ENCODE measurements at places on chromosomes 12 and 14. TPM values are rescaled to one million over a fixed set of nuclear protein-coding genes. Genes with fewer than 3 reads are reported as not detected.

The AEBP2 gene
- 59.6 TPM for total RNA-seq

DNA sequence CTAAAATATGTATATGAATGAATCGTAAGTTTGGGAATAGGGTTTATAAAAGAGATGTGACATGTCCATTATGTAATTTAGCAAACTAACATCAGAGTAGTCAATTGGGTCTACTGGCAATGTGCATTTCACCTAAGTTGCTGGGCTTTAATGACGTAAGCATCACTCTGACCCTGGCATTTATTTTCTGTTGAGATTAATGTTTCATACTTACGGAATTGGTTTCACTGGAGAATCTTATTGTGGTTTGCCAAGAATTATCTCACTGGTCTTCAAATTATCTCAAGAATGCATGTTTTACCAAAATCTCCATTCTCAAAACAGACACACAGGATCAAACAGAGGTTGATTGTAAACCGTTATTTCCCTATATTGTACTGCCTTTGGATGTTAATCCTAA lies 437.1 kb downstream of the NPAS3 start:
- no peak for DNase-seq

- no peak for DNase-seq
Measured at GRCh38 chr14:71362282-71362681, 455.0 kb downstream of the PCNX1 start.

GRCh38 chr14:49962621-49963020 lies 69.7 kb downstream of the ARF6 start:
- no peak for DNase-seq

GRCh38 chr14:71371711-71372396 lies 464.6 kb downstream of the PCNX1 start:
- peak; percentile 53 for DNase-seq

- DNase-seq, result no peak
Measured at GRCh38 chr14:64849940-64850339, 29.8 kb downstream of the SPTB start.

The SERPINA12 gene
- total RNA-seq, result not detected

GRCh38 chr12:42957136-42957535 lies 367.6 kb upstream of the PRICKLE1 start:
- no peak for DNase-seq

- no peak for DNase-seq
Measured at GRCh38 chr14:91940209-91940608, 7.3 kb downstream of the FBLN5 start.

The TMEM52B gene
- not detected for total RNA-seq

- no peak for DNase-seq
Measured at GRCh38 chr12:84919271-84919670, 6.7 kb upstream of the SLC6A15 start.

The LMO3 gene
- total RNA-seq, result not detected

The CRY1 gene
- total RNA-seq, result 15.2 TPM

GRCh38 chr14:70254476-70254961 lies 65.8 kb upstream of the SLC8A3 start:
- no peak for DNase-seq

- DNase-seq, result no peak
Measured at GRCh38 chr12:55797068-55797467, 20.5 kb downstream of the SARNP start.

- no peak for DNase-seq
Measured at GRCh38 chr14:52481864-52482263, 70.4 kb downstream of the TXNDC16 start.

The CD69 gene
- 104 TPM for total RNA-seq

- DNase-seq, result no peak
Measured at GRCh38 chr12:116257215-116257614, 20.3 kb downstream of the MED13L start.

DNA sequence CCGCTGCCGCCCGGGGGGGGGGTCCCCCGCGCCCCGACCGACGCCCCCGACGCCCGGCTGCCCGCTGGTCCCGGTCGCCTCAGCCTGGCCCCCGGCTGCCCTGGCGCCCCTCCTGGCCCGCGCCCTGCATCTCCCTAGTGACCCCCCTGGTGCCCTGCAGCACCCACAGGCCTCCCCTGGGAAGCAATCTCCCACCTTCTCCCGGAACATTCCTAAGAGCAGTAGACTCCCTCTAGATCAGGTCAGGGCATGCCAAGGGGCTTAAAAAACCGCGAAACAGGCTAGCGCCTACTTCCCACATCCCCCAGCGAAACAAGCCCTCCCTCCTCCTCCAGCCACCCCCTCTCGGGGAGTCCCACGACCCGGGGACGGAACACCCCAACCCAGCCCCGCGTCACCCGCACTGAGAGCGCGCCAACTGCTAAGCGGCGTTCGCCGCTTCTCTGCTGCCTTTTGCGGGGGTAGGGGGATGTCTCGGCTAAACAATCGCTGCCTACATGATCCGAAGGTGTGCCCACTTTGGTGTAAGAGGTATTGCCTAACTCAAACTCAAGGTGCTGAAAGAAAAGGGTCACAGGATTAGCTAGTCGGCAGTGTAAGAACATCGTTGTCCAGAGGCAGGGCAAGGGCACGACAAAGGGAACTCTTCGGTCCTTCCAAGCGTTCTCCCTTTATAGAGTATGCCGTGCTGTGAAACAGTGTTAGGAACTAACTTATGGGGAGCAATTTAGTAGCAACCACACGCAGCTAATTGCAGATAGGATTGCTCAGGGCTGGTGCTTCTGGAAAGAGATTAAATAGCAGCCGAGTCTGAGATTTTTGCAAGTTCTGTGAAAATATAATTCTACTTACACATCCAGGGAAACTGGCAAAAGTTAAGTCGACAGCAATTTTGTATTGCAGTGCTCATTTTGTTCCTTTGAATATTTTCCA lies 619 bp upstream of the NTN4 start:
- DNase-seq, result no peak

The GPR84 gene
- 0.32 TPM for total RNA-seq

DNA sequence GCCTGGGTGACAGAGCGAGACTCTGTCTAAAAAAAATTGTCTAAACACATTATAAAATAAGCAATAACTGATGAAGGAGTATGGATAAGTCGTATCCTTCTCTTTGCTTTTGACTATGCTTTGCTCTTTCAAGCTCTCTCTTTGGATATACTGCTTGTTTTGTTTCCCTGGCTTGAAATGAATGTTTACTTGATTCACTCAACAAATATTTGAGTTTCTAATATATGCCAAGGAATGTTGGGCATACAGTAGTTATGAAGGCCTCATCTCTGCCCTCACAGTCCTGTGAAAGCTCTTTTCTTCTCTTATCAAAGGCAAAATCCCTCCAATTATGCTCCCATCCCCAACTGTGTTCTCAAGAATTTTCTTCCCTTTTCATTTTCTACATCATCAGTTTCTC lies 123.5 kb downstream of the PTPRR start:
- DNase-seq, result no peak

The NXPH4 gene
- 0.68 TPM for total RNA-seq

- no peak for DNase-seq
Measured at GRCh38 chr12:71555191-71555590, 108.5 kb downstream of the ZFC3H1 start.

The MLEC gene
- total RNA-seq, result 96.2 TPM

GRCh38 chr14:37539992-37540391 lies 55.1 kb downstream of the FOXA1 start:
- DNase-seq, result no peak

DNA sequence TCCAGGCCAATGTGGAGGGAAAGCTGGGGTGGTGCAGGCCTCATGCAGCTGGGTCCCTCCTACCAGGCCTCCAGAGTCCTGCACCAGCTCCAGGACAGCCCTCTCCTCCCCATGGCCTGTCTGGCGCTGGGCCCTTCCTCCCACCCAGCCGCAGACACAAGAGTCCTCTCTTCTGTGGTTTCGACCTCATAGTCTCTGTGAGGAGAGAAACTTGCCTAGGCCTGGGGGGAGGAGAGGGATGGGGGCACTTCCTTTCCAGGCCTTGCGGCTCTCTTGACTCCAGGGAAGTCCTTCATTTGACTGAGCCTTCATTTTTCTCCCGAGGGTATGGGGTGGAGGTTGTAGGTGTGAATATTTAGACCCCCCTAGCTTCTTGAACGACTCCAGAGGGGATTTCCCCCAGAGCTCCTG lies 2.3 kb downstream of the MMP14 start:
- DNase-seq, result no peak

The SLC17A8 gene
- total RNA-seq, result not detected

GRCh38 chr12:116971222-116971621 lies 60.5 kb downstream of the FBXW8 start:
- DNase-seq, result no peak

GRCh38 chr12:26360062-26360461 lies 164.7 kb downstream of the SSPN start:
- no peak for DNase-seq

DNA sequence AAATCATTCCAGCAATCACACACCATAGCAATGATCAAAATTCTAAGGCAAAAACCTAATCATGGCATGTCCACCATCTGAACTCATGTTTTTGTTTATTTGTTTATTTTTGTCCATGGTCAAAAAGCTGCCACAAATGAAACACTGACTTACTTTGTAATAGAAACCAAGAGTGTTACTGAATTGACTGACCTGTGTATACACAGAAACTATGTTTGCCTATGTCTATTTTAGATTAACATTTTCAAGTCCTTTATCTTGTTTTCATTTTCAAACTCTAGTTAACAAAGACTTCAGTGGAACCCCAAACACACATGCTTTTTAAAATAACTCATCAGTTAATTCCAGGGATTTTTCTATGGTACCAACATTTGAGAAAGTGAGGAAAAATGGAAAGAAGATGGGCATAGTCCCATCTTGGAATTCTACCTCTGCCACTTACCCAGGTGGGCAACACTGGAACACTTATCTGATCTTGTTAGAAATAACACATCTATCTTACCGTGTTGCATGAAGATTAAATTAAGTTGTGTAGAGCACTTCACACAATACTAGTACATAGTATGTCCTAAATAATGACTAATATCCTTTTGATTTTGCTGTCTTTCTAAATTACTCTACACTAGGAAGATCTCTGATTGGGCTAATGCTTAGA lies 6.4 kb downstream of the LUM start:
- no peak for DNase-seq

DNA sequence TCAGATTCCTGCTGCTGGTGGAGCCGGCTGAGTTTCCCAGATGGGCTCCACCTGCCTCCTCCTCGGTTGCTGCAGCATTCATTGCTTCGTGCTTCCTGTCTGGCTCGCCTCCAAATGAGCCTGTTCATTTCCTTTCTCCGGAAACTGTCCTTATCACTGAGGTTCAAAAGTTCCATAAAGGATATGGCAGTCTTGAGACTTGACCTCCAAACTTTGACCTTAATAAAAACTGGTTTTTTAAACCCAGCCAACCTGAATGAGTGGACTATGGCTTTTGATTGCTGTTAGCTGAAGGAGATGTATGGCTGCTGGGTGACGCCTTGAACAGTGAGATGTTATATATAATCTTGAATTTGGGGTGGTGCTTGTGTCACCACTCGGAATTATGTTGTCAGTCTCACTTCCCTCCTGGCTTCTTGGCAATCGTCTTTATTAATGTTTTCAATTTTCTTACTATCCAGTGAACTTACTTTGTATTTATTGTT lies 62.7 kb downstream of the RASSF3 start:
- no peak for DNase-seq

The CLMN gene
- 0.42 TPM for total RNA-seq

DNA sequence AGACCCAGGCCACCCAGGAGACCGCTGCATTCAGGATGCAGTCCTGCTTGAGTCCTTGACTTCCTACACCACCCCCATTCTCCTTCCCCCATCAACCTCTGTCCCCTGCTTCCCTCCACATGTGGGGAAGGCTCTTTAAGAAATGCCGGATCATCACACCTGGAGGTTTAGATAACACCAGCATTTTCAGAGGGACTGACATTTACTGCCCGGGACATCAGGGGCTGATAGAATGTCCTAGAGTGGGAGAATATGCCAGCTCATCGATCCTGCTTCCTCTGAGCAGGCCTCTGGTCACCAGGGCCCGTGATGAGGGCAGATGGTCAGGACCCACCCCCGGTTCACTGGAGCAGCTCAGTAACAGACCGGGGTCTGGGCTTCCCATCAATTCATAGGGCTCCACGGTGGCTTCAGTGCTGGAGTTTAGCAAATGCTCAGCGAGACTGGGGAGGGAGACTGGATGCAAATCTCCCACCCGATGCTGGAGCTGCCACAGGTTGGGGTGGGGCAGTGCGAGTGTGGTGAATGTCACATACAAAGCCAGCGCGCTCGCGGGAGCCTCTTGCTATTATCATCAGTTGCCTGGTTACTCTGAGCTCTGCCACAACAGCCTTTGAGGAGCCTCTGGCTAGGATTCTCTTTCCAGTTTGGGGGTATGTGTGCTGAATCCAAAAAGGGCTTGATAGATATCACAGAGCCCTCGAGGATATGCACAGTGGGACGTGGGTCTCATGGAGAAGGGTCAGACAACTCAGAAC lies 111.6 kb downstream of the RBM19 start:
- no peak for DNase-seq

GRCh38 chr14:22598896-22599244 lies 770 bp downstream of the ABHD4 start:
- peak; percentile 60 for DNase-seq

GRCh38 chr12:48767047-48767446 lies 21.8 kb downstream of the ADCY6 start:
- no peak for DNase-seq

The MSI1 gene
- total RNA-seq, result not detected

DNA sequence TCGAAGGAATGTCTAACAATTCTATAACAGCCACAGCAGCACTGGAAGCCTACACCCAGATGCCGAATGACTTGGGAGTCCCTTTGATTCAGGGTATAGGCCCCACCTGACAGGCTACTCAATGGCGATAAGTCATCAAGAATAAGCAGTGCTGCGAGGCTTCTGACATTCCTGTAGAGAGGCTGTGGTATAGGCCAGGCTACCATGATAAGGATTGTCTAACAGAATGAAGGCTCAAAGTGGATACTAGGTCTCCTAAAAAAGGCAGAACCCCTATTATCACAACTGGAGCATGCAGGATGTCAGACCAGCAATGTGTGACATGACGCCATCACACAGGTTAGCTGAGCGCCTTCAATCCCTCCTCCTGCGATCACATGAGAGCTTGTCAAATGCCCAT lies 53.2 kb downstream of the ZFP36L1 start:
- DNase-seq, result no peak

The DNM1L gene
- 59.8 TPM for total RNA-seq

The NEDD8 gene
- total RNA-seq, result 181 TPM

The CLEC9A gene
- not detected for total RNA-seq

- DNase-seq, result no peak
Measured at GRCh38 chr14:71361336-71361735, 454.1 kb downstream of the PCNX1 start.

GRCh38 chr12:103820881-103821489 lies 20.0 kb downstream of the NT5DC3 start:
- no peak for DNase-seq

DNA sequence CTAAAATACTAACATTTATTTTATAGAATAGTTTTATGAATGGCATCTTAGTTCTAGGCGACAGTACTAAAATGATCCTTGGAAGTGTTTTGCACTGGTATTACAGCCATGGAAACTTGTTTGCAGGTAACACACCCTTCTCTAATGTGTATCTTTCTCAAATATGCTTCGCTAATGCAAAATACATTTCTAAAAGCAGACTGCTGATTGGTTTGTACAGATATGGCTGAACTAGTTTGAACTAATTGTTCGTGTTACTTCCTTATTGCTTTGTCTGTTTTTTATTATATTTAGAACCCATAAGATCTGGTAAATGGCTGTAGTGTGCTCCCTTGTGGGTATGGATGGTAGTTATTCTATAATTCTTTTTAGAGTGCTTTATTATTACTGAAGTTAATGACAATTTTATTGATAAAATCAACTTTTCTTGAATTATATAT lies 53.0 kb downstream of the ATF7IP start:
- no peak for DNase-seq

Measured in activated CD8-positive, alpha-beta memory T cell treated with anti-CD3 and anti-CD28 coated beads, Interleukin-2, amount 10 ng/mL, durations not matched to agents 7 days and 5 days (primary cell).